ENCODE measurements at places on chromosomes 2 and 18.

GRCh38 chr2:74876081-74876886 lies 42.4 kb downstream of the HK2 start:
- peak; percentile 37 for DNase-seq

GRCh38 chr2:44894058-44894457 lies 47.4 kb upstream of the SIX3 start:
- no peak for DNase-seq

GRCh38 chr18:31791817-31792579 lies 31.3 kb upstream of the SLC25A52 start:
- no peak for DNase-seq

GRCh38 chr18:70672581-70672980 lies 383.7 kb downstream of the SOCS6 start:
- DNase-seq, result no peak

DNA sequence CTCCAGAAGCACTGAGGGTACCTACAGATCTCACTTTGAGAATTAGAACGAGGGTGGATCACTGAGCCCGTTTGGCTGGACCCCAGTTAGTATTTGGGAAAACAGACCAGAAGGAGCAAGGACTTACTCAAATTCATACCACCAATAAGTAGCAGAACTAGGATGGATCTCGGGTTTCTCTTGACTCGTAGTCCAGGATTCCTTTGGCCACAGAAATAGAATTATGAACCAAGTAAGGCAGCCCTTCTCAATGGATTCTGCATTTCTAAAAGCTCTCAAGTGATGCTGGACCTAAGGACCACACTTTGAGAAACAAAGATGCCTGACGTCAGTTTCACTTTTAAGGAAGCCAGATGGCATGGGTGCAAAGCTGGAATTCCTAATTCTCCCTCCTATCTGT lies 153.0 kb downstream of the KLHL29 start:
- no peak for DNase-seq

DNA sequence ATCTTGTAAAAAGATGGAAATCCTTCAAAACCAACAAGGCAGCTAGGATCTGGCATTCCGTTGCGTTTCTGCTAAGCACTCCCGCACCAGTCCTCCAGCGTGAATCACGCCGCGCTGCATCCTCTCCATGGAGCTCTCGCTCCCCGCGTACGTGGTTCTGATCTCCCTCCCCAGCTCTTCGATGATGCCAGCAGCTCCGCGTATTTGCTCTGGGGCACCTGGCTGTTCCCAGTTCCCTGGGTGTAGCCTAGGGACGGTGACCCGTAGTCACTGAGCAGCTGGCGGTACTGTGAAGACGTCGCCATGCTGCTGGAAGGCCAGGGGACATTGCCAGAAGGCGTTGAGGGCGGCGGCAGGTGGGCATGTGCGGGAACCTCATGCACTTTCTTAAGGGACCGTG lies 407.5 kb downstream of the RNF144A start:
- no peak for DNase-seq

- peak; percentile 74 for DNase-seq
Observed at GRCh38 chr2:173249661-173250641, 104.7 kb upstream of the CDCA7 start.

- DNase-seq, result no peak
Observed at GRCh38 chr2:15662026-15662425, 70.4 kb downstream of the DDX1 start.

DNA sequence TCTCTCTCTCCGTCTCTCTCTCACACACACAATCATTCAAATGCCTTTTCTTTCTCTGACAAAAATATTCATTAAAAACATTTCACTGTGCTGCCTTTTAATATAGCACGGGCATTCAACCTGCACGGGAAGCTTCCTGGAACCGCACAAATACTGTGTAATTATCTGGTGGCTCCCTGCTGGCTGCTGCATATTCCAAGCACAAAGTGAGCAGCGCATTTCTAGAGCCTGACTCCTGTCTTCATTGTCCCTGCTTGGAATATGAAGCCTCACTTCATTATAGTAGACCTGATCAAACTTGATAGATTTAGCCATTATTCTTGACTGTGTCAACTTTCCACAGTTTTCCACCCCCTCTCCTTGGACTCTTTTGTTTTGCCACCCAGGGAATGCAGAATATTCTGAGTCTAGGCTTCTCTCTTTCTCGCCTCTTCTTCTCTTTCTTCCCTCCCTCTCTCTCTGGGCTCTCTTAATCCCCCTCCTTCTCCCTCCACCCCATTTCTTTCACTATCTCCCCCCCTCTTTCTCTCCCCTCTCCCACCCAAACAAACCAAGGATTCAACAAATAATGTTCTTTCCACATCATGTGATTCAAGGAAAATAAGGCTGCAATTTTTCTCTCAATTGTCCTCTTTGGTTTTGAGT lies 672.1 kb upstream of the FANCL start:
- DNase-seq, result no peak

GRCh38 chr2:182048088-182048487 lies 62.4 kb downstream of the PPP1R1C start:
- DNase-seq, result no peak

DNA sequence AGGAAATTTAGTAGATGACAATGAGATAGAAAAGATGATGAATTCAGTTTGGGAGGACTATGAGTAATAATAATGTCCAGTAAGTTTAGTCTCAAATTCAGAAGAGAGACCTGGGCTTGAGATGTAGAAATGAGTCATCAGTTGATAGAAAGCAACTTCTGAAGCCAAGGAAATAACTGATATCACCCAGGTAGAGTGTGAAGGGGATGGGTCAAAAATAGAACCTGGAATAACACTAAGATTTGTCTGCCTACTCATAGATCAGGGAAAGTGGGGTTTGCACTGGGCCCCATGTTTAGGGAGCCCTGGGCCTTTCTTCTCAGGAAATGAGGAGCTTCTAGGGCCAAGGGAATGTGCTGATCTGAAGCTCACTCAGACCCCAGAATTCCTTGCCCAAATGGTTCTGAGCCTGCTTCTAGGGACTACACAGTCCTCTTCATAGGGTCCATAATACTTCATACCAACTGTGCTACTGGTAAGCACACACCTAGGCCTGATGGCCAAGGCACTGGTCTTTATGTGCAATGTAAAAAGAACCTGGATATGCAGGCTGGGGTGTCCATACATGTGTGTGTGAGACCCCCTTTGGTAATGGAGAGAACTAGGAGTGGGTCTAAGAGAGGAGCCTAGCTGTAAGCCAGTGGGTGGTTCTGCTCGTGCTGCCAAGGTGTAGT lies 141.2 kb downstream of the IKZF2 start:
- no peak for DNase-seq

DNA sequence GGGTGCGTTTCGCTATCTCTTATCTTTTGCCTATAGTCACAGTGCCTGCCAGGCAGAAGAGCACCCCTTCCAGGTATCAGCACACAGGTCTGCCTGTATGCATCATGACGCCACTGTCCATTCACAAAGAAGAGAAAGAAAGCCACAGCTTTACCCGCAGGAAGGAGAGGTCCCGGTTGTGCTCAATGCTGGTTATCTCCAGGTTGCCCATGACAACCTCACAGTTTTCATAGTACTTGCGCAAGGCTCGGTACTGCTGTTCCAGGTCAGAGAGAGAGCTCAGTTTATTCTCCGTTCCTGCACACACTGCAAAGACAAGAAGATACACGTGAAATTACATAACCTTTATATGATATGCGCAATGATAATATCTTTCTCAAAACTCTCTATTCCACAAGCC lies 414.0 kb downstream of the ERBB4 start:
- no peak for DNase-seq

DNA sequence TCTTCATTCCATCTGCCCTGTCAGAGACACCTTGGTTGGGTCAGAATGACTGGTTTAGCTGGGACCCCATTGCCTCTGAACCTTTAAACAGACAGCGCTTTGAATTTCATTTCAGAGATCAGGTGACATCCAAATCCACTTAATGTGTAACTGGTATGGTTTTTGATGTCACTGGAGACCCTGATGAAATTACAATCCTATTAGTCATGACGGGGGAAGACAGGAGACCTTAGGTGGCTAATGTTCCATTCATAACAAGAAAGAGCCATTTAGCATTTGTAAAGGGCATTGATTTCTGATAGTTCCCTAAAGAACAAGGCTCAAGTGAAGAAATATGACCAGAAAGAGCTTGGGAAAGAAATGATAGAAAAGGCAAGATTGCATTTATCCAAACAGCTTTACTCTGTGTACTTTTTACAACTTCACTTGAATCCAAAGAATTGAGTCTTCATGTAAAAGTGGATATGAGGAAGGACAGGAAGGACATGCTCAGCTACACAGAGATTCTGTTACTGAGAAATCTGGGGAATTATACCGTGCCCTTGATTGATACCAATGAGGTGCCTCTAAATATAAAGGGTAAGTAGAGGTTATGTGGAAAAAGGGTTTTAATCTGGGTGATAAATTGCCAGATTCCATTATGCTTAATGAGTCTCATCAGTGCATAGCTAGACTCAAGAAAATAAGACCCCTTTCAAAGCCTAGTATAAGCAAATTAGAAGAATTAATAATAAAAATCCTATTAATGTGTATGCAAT lies 198.2 kb downstream of the NCKAP5 start:
- DNase-seq, result no peak

GRCh38 chr2:110818767-110819481 lies 86.6 kb downstream of the ACOXL start:
- no peak for DNase-seq

DNA sequence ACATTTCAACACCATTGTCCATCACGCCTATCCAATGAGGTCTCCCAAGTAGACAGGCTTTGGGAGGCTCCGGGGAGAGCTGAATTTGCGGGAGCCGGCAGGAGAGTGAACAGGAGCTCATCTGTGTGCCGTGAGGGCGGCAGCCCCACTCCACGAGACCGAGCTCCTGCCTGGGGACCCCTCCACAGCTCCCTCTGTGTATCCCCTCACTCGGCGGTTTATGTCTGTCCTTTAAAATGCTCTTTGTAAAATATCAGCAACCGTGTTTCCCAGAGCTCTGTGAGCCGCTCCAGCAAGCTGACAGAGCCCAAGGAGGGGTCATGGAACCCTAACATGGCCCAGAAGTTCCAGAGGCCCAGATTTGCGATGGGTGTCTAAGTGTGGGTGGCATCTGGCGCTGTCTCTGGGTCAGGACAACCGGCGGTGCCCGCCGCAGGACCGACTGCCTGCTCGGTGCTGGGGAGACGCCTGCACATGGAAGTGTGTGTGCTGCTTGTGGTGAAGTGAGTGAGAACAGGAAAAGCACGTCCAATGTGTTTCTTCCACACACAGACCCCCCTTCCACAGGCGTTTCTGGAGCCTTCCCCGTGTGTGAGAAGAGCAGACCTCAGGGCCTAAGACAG lies 34.8 kb downstream of the SLC66A2 start:
- no peak for DNase-seq

DNA sequence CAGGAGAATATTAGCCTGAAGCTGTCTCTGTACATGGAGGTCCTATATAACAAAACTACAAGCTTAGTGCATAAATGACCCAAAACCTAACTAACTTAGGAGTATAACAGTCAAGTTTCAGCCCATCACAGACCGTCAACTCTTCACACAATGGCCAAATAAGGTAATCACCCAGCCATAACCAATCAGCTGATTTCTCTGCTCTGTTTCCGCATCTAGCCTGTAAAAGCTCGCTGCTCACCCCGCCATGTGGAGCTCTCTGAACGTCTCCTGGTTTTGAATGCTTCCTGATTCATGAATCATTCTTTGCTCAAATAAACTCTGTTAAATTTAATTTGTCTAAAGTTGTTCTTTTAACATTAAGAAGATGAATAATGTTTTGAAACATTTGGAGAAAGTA lies 593.6 kb downstream of the TMX3 start:
- DNase-seq, result no peak

GRCh38 chr2:240921995-240922244 lies 15.8 kb downstream of the CROCC2 start:
- no peak for DNase-seq

- no peak for DNase-seq
Observed at GRCh38 chr2:11746807-11747459, 501 bp downstream of the LPIN1 start.

DNA sequence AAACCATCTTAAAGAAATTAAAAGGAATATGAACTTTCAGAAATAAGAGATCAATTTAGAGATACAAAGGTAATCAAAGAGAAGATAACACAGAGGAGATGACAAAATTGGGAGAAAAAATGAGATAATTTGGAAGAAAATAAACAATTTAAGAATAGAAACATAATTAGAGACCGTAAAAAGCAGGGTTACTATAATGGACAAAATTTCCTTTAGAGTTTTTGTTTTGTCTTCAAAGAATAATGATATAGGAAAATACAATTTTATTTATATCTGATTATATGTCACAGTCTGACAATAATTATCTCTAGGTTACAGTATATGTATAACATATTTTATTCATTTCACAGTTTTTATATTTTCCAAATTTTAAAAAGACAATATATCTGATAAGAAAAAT lies 716.4 kb upstream of the ZNF804A start:
- DNase-seq, result no peak

GRCh38 chr2:96949701-96950350 lies 36.6 kb downstream of the FAM178B start:
- DNase-seq, result no peak

GRCh38 chr2:227687189-227687588 lies 20.6 kb downstream of the SCYGR5 start:
- no peak for DNase-seq

GRCh38 chr18:51753365-51754057 lies 556.0 kb upstream of the MEX3C start:
- no peak for DNase-seq

DNA sequence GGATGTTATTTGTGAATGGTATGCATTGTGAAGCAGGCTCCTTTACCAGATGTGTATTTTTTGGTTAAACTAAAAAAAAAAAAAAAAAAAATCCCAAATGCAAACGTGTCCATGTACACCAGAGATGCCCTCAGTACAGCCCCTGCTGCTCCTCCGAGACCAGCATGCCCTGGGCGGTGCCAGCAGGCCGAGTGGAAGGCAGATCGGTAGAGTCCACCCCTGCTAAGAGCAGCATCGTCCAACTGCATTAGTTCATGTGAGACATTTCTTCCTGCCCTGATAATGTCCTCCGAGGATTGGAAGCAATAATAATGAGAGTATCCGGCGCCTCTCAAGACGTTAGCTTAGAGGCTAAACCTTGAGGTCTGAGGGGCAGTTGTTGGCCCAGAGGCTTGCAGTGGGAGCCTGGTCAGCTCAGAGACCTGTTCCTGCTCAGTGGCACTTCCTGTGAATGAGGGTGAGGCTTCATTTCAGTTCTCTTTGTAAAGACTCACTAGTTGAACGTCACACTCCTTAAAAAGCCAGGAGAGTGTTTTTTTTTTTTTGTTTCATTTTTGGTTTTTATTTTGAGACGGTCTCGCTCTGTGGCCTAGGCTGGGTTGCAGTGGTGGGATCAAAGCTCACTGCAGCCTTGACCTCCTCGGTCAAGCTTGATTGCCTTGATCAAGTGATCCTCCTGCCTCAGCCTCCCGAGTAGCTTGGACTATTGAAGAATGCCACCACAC lies 5.6 kb downstream of the SLC66A3 start:
- DNase-seq, result no peak
